ENCODE measurements at places on chromosomes 6 and 20. TPM values are rescaled to one million over a fixed set of nuclear protein-coding genes. Genes with fewer than 3 reads are reported as not detected.

Gene RUNX2
- total RNA-seq: 0.46 TPM

- DNase-seq: no peak
Measured at GRCh38 chr6:36815962-36816735, 23.1 kb downstream of the CPNE5 start.

GRCh38 chr20:32945710-32946221, 58.5 kb downstream of the SUN5 start:
- DNase-seq: no peak

DNA sequence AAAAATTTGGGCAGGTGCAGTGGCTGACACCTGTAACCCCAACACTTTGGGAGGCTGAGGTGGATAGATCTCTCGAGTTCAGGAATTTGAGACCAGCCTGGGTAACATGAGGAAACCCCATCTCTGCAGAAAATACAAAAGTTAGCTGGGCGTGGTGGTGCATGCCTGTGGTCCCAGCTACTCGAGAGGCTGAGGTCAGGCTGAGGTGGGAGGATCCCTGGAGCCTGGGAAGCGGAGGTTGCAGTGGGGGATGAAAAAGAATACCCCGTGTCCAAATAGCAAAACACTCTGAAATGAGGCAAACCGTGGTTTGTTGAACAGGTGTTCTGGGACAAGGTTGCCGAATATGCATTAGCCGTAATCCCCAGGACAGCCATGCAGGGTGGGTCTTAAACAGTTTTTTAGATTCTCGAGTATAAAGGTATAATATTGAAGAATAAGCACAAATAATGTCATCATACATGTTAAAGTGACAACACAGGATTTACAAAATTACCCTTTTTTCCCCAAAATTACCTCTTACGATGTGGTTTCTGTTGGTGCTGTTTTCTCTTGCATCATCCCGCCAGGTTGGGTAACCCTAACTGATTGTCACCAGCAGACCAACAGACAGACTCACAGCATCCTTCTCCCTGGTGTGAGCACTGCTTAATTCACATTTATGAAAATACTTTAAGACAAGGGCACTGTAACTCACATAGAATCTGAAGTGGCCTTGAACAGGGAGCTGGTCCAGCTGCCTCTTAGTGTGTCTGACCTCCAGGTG, 9.1 kb downstream of the DNAJC5 start:
- DNase-seq: no peak

GRCh38 chr6:10418361-10418861, 3.5 kb upstream of the TFAP2A start:
- no peak for DNase-seq

GRCh38 chr6:30006170-30007131, 54.6 kb upstream of the POLR1H start:
- DNase-seq: no peak

- DNase-seq: no peak
Measured at GRCh38 chr6:170085475-170086401, 205.1 kb downstream of the DLL1 start.

DNA sequence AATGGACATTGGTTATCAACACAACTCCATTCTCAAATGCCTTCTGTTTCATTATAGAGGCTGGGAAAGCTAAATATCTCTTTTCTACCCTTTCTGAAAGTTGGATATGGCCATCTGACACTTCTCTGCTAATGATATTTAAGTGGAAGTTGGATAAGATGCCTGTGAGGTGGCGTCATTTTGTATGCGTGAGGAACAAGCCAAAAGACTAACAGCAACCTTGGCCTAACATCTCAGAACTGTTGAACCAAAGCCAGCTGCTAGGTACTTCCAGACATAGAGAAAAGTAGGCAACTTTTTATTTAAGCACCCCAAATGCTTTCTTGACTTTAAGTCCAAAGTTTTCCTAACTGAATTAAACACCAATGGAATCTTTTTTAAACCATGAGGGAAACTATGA, 708.4 kb downstream of the CD109 start:
- DNase-seq: no peak

- no peak for DNase-seq
Measured at GRCh38 chr6:138293428-138294395, 75.4 kb upstream of the PBOV1 start.

DNA sequence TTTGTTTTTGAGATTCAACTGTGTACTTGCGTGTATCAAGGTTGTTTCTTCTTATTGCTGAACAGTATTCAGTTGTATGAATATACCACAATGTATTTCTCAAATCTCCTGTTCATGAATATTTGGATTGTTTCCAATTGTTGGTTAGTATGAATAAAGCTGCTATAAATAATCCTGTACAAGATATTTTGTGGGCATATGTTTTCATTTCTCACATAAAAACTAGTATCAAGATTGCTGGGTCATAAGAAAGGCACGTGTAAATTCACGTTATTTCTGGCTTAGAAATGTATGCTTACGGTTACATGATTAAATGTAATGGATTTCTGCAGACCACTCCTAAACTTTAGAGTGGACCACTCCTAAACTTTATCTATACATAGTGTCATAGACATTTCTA, 96.6 kb downstream of the BTBD3 start:
- no peak for DNase-seq

Gene HLA-DQA2
- 0.79 TPM for total RNA-seq

DNA sequence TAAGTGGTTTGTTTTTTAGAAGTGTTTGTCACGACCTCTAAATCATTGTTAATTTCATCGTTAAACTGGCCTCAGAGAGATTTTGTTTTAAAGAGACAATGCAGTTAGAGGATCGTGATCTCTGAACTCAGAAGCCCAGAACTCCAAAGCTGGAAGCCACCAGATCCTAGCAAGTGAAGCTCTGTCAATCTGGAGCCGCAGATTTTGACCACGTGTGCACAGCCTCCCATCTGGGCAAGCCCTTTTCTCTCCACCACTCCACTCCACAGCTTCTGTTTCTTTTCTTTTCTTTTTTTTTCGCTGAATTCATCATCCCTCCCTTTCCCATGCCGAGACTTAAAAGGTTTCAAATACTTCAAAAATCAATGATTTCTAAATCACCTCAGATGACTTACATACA, 142.2 kb upstream of the ESR1 start:
- DNase-seq: no peak

DNA sequence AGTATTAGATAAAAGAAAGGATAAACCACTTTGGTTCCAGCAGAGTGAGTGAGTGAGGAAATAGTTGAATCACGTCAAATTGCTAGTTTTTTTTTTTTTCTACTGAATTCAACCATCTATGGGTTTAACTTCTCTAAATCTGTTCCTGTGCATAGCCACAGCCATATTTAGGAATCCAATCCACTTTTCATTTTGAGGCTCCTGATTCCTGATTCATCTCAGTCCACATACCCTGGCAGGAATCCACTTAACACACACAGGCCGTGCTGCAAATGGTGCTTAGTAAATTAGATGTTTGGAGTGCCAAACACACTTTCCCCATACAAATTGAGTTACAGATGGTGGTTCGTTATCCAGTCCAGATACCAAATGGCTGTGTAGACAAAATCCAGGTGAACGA, 220.3 kb downstream of the ALDH8A1 start:
- no peak for DNase-seq

DNA sequence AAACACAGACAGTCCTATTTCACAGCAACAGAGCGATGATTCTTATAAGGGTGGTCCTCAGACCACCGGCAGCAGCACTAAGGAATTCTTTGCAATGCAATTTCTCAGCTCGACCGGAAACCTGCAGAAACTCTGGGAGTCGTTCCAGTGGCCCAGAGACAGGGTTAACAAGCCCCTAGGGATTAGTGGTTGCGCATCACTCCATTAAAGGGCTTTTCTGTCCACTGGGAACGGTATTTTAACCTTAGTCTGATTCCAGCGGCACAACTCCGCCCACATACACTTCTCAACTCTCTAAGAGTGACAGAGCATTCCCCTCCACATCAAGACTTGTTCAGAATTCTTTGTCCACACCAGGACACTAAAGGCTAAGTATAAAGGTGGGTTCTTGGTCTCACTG, 341.5 kb downstream of the TFAP2A start:
- DNase-seq: no peak

GRCh38 chr6:145555084-145555483, 180.2 kb downstream of the EPM2A start:
- DNase-seq: no peak

DNA sequence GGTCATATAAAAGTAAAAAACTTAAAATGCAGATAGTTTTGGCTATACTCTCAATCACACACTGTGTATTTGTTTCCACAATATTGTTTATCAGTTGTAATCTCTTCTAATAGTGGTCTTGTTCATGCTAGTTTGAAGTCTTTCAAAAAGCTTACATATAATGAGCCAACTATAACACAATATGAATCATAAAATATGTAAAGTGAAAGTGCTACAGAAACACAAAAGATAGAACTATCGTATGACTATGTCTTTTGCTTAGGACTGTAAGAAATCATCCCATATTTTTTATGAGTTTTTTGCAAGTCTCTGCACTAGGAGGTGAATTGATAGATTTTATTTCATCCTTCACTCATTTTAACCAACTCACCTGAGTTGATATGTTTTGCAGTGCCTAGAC, 136.0 kb downstream of the MMUT start:
- no peak for DNase-seq

GRCh38 chr6:64502801-64503200, 867.2 kb downstream of the PHF3 start:
- no peak for DNase-seq

DNA sequence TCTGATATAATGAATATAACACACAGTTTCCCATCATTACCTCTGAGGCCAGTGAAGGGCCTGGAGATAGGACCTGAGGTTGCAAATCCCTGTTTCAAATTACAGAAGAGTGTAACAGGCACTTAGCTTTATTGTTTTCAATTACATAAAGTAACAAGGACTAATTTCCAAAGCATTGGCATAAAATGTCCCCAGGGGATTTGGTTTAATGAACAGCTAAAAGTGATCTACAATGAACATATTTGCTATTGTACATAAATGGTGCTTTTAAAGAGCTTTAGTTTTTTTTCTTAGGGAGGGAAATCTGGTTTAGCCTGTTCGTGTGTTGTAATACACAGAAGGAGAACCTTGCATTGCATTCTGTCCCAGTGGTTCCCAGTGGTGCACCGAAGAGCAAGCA, 54.4 kb downstream of the HMGN3 start:
- no peak for DNase-seq

DNA sequence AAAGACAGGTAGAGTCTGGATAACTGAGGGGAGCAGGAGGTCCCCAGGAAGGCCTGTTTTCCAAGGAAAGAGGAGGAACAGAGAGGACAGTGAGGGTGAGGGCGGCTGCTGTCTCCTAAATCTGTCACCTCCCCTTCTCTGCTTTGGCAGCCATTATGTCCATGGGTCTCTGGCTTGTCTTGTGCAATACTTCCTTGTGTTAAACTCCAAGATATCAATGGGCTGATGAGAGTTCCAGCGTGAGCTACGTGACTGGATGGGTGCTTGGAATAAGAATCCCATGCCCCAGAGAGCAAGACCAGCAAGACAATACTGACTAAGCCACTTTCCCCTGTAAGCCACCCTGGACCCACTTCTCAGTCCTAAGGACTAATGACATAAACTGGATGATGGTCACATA, 26.3 kb upstream of the DNAAF9 start:
- DNase-seq: no peak

Gene IYD
- 0.38 TPM for total RNA-seq

Gene MUC21
- not detected for total RNA-seq

GRCh38 chr6:167409079-167409478, 84.2 kb downstream of the TTLL2 start:
- DNase-seq: no peak

DNA sequence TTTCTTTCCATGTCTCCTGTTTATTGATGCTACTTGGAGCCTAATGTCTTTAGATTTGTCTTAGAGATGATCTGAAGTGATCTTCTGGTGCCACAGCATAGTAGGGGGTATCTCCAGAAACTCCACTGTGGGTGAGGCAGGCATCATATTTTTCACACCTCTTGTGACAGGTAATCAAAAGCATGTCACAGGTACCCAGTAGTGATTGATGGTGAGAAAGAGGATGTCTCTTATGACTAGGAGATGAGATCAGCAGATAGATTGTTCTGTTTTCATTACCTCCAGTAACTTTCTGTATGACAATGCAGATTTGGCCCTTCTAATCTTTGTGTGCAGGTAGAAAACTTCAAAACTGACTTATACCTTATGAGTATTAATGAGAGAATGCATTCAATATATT, 13.5 kb downstream of the NCOA7 start:
- no peak for DNase-seq

DNA sequence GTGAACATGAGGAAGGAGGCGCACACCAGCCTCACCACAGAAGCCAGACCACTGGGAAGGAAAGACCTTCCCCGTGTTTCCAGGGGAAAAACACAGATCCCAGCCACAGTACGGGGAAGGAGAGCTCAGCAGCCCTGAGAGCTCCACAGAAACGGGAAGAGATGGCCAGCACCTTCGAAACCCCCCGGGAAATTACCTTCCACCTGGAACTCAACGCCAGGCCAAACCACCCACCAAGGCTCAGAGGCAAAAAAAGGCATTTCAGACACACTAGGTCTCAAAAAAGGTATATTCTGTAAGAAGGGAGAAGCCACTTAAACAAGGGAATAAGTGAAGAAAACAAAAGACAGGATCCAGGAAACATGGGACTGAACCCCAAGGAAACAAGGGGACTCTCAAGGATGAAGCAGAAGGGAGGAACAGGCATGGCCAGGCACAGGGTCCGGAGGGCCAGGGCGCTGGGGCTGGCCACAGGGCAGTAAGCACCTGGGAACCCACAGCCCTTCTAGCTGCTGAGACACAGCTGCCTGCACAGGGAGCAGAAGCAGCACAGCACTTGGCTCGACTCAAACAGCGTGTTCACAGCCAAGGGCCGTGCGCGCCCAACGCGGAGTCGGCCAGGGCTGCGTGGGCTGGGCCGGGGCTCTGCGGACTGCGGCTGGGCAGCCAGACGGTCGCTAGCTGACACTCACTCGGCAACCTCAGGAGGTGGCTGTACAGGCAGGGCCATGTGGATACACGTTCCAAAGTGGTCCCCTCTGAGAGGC, 44.6 kb downstream of the TAF4 start:
- DNase-seq: no peak

DNA sequence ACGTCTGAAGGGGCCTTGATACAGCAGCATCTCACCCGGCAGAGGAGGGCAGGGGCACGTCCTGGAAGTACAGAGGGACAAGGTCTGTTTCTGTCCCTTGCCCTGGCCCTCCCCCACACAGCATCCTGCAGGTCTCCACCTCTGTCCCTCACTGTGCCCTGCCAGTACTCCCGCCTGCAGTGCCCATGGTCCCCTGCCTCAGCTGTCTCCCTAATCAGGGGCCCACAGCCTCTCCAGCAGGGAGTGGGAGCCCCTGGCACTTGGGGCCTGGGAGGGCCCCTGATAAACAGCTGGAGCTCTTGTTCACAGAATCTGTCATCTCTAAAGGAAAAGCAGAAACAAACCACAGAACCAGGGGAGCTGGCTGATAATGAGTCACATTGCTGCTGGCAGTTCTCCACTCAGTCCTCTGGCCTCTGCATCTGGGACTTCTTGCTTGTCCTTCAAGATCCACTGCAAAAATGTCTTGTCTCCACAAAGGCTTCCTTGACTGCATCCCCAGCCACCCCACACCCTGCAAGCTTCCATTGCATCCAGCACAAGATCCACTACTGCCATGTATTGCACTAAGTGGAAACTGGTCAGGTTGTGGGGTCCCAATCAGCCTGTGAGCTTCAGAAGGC, 33.2 kb upstream of the TAF8 start:
- DNase-seq: no peak

- no peak for DNase-seq
Measured at GRCh38 chr20:50116368-50116999, 3.5 kb upstream of the UBE2V1 start.

- no peak for DNase-seq
Measured at GRCh38 chr20:61919239-61919638, 146.4 kb downstream of the TAF4 start.

GRCh38 chr20:47361057-47361915, 4.8 kb upstream of the ZMYND8 start:
- no peak for DNase-seq

- DNase-seq: no peak
Measured at GRCh38 chr6:82129797-82130196, 117.7 kb downstream of the IBTK start.
